ENCODE measurements at places on chromosomes 1 and 21.

- DNase-seq: no peak
These were observed 29.4 kb downstream of the SPATA46 start for GRCh38 chr1:162347281-162347680.

DNA sequence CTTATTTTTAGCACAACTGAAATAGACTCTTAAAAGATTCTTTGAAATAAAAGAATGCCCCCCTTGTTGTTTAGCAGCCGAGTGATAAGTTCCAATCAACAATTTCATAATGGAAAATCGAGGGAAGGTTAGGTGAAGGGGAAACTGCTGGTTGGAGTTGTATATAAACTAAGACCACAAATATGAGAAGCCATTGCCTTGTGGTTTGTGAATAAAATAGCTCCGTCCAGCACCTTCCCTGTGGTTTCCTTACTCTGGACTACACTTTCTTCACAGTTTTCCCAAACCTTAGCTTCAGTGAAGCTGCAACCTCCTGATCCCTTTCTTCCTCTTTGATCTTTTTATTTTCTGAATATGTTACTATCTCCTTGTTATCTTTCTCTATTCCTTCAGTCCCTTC lies 6.7 kb upstream of the RAB3GAP2 start:
- DNase-seq: no peak

- DNase-seq: no peak
These were observed 2.7 kb downstream of the ZBED6 start for GRCh38 chr1:203797948-203798655.

DNA sequence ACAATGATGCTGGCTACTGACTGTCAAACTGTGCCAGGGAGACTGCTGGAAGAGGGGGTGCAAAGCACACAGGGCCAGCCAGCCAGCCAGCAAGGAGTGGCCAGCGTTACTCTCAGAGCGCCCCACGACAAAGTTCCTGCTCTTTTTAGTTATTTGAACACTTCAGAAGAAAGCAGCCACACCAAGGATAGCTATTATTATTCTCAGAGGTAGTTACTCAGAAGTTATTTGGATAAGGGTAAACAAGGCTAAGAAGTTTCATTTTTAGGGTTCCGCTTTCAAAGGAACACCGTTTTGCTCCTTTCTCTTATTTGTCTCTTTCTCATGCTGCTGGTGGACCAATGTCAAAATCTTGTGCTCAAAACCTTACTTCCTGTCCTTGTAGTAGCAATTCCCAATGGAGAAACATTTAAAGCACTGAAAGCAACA lies 59.9 kb downstream of the VANGL2 start:
- no peak for DNase-seq

- DNase-seq: no peak
These were observed 719 bp downstream of the MFAP2 start for GRCh38 chr1:16979475-16980327.

- no peak for DNase-seq
These were observed 8.4 kb upstream of the IVNS1ABP start for GRCh38 chr1:185325413-185325812.

GRCh38 chr21:42321231-42321630 lies 6.0 kb upstream of the TFF3 start:
- no peak for DNase-seq

DNA sequence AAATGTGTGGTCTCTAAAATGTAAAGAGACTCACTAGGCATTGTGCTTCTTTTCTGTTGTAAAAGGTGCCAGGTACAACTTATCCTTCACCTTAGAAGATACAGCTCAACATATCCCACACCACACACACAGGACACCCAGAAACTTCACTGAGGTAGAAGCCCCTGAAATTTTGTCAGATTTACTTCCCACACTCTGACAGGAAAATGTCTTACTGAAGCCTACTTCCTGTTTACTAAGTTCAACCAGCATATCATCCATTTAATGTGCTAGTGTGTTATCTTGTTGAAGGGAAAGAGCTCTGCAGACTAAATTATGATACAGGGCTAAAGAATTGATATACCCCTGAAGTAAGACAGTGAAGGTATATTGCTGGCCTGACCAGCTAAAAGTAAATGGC lies 39.9 kb upstream of the INSL5 start:
- DNase-seq: no peak

GRCh38 chr1:71276466-71276865 lies 195.6 kb upstream of the ZRANB2 start:
- no peak for DNase-seq

DNA sequence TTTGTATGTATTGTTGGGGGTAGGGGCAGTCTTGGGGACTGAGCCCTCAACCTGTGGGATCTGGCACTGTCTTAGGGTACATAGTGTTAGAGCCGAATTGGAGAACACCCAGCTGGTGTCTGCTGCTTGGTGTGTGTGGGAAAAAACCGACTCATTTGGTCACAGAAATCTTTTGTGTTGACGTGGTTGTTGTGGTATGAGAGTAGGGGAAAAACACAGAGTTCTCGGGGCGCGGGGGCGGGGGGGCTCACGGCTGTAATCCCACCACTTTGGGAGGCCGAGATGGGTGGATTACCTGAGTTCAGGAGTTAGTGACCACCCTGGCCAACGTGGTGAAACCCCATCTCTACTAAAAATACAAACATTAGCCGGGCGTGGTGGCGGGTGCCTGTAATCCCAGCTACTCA lies 15.3 kb upstream of the SRSF10 start:
- no peak for DNase-seq

DNA sequence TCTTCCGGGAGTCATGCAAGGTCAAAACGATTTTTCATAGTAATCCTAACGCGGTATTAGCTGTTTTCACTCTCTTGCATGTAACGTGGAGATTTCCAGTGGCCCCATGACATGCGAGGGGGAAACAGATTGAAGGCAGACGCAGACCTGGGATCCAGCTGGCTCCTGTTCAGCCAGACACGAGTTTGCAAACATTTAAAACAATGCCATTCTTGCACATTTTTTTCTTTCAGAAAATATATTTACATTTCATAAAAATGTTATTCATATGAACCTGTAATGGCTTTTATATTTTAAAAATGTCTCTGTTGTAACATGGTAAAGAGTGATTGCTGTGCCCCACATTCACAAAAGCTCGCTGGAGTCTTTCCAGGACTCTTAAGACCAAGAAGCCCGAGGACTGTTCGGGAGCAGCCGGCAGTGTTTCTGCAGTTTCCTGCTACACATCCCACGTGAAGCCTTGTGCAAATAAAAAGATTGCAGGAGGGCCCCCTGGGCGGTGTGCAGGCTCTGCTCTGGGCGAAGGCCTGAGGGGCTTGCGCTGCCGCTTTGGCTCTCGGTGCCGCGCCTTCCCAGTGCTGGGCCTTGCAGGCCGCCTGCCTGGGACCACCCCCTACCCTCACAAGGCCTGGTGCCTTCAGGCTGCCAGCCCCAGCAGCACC lies 184.9 kb downstream of the DYRK1A start:
- DNase-seq: peak; percentile 52

GRCh38 chr1:3355089-3355488 lies 99.4 kb upstream of the ARHGEF16 start:
- no peak for DNase-seq

- no peak for DNase-seq
These were observed 12.7 kb upstream of the C1orf167 start for GRCh38 chr1:11749203-11749689.

- DNase-seq: no peak
These were observed 199.4 kb upstream of the CACYBP start for GRCh38 chr1:174800216-174800851.

DNA sequence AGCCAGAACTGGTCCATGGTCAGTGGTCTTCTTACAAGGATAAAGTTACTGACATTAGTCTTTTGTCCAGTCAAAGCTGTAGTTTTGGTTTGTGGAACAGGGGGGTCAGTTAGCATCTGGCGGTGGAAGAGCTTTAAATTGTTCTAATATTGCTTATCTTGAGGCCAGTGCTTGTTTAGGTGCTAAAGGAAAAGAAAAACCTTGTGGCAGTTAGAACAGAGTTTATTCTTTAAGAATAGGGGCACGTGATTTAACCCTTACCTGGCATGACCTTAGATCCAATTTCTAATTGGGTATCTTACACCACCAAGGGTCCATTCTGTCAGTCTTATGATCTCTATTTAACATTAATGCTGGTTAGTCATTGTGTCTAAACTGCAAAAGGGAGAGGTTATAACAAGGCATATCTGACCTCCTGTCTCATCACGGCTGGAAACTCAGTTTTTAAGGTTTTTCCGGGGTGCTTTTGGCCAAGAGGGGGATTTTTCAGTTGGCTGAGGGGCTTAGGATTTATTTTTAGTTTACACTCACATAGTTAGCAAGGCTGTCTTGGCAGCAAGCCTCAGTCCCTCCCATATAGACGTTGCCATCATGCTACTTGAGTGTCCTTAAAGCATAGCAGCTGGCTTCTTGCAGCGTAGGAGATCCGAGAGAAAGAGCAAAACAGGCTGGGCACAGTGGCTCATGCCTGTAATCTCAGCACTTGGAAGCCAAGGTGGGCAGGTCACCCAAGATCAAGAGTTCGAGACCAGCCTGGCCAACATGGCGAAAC lies 60.1 kb upstream of the FAM89A start:
- DNase-seq: no peak

DNA sequence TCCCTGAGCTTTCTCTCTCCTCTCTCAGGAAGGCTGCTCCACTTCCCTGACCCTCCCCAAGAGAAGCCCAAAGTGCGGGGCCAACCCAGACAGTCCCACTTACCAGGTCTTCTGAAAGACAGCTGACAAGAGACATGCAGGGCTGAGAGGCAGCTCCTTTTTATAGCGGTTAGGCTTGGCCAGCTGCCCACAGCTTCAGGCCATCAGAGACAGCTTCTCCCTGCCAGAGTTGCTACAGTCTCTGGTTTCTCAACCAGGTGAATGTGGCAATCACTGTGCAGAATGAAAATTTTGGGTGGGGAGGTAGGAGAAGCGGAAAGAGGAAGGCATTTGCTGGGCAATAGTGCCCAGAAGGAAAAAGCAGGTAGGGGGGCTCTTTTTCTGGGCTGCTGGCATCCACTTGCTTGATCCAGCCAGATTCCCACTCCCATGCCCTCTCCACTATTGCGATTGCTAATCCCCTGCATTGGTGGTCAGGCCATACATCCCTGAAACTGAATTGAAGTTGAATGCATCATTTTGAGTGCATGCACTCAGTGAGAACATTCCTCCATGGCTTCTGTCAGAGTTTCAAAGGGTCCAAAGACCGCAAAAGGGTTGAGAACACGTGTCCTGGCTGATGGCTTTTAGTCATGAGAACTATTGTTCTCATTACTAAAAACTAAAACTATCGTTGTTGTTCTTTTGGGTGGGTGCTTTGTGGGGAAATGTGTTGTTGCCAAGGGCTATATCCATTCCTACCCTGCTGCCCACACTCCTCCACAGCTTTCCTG lies at the start of gene S100A8:
Gene S100A8 (minus strand): TSS at position 136 of the 773 bp plus-strand sequence. CDS start 538 bp downstream, outside the sequence.
- DNase-seq: no peak
